ENCODE measurements at places on chromosomes 12 and 14.

GRCh38 chr12:79250960-79251755, 386.6 kb downstream of the SYT1 start:
- DNase-seq = no peak

DNA sequence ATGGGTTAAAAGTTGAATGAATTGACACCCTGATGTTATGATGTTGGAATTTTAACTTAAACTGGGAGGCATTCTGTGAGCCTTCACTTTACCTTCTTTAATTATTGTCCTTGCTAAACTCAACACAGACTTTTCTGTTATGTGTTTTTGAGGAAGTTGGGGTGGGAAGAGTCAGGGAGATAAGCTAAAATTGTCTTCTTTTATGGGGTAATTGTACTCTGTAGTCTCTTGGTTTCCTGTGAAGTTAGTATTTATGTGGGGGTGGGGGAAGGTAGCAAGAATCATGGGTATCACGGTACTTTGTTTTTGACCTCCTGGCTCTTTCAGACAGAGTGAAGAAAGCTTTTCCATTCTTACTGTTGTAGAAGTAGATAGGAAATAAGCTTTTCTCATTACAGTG, 32.9 kb downstream of the RAB21 start:
- DNase-seq = no peak

GRCh38 chr14:42671636-42672035, 1065.0 kb downstream of the LRFN5 start:
- DNase-seq = no peak

GRCh38 chr12:14965221-14965620, 3.8 kb upstream of the ARHGDIB start:
- DNase-seq = no peak

- DNase-seq = no peak
These were observed 22.7 kb downstream of the CLEC14A start for GRCh38 chr14:38233218-38233617.

DNA sequence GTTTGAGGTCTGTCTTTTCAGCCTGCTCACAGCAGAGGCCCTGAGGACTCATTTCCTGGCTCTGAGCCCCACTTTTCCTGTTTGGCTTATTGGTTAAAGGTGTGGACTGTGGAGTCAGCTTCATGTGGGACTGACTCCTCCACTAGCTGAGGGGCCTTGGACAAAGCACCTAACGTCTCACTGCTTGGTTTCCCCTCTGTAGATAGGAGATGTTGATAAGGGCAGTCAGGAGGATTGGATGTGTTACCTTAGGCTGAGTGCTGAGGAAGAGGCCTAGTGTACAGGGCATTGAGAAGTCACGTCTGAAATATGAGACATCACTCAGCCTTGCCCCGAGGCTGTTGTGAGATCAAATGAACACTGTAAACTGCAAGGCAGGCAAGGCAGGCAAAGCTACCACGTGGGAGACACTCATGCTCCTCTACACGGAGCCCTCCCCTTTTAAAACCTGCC, 27.1 kb upstream of the TCL1A start:
- no peak for DNase-seq

GRCh38 chr12:18457362-18457761, 196.0 kb downstream of the PIK3C2G start:
- DNase-seq = no peak

DNA sequence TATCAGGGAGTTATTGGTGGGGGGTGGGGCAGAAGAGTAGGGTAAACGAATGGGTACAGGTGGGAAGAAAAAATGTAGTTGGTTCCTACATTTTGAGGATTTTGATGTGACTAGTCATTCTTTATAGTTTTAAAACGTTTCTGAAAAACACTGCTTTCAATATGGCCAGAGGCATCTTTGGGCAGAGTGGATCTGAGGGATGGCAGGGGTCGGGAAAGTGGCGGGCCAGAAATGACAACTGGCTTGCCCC, 527 bp upstream of the ATP23 start:
- DNase-seq = no peak

- DNase-seq = no peak
These were observed 133.0 kb upstream of the FRMD6 start for GRCh38 chr14:51518711-51519110.

DNA sequence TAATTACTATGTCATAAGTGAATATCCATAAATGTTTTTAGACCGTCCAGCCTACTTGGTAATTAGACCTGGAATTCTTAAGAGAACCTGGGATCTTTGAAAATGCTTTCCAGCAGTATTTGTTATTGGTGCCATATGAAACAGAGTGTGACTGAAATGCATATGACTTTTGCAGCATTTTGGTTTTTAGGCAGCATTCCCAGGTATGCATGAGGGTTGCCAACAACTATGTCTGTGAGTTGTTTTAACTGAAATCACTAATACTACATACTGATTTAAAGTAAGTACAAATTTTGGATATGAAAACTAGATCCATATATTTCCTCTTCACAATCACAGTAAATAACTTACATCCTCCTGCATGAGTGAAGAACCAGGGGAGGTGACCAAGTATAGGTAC, 437.7 kb upstream of the FAR2 start:
- no peak for DNase-seq

GRCh38 chr14:80213602-80214001, 2.3 kb upstream of the DIO2 start:
- no peak for DNase-seq

DNA sequence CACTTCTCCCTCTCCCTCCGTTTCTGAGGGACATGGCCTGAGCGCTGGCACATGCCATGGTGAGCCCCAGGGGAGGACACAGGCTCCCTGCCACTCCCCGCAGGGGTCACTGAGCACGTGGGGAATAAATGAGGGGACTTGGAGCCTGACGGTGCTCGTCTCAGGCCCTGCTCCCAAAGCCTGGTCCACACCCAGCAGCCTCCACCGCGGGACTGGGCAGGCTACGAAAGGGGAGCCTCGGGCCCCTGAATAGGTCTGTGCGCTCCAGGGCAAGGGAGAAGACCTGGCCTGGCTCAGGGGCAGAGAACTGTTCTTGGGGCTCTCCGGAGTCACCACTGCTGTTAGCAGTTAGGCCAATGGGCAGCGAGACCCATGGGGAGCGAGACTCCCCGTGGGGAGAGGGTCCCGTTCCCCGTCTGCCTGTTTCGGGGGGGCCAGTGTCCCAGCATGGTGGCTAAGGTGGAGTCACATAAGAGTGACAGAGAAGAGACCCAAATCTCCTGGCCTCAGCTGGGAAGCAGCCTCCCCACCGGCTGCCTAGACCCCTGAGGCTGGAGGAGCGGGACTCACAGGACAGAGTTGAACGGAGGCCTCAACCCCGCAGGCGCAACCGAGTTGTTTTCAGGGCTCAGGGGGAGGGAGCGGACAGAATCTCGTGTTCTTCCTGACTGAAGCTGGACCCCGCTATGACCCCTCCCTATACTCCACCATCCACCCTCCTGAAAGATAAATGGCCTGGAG, 329.8 kb upstream of the SFSWAP start:
- DNase-seq = no peak

DNA sequence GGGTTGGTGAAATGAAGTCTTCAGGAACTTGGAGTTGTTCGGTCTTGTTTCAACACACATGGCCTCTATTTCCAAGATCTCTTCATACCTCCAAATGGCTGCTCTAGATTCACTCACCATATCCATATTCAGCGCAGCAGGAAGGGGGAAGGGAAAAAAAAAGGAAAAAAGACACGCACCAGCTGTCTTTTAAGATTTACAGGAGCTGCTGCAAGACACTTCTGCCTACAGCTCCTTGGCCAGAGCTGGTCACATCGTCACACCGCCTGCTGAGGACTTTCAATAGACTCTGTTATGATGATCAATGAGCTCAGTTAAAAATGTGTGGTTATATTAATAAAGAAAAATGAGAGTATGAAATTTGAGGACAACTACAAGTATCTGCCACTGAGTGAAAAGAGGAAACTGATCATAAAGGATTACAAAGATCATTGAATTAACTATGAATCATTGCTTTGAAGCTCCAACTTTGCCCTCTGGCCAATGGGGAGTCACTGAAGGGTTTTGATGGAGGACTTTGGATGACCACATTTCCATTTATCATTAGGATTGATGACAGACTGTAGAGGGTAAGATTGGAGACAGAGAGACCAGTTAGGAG, 182.1 kb upstream of the HMGA2 start:
- DNase-seq = no peak

DNA sequence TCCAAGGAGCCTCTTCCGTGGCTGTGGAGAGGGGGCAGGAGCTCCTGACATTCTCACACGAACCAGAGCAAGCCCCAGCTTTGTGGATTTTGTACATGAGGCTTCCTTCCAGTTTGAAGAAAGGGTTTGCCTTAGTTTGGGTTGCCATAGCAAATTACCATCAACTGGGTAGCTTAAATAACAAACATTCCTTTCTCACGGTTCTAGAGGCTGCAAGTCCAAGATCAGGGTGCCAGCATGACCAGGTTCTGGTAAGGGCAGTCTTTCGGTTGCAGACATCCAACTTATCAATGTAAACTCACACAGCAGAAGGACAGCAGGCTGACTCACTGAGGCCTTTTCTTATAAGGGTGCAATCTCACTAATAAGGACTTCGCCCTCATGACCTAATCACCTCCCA, 25.9 kb upstream of the STAB2 start:
- DNase-seq = no peak

DNA sequence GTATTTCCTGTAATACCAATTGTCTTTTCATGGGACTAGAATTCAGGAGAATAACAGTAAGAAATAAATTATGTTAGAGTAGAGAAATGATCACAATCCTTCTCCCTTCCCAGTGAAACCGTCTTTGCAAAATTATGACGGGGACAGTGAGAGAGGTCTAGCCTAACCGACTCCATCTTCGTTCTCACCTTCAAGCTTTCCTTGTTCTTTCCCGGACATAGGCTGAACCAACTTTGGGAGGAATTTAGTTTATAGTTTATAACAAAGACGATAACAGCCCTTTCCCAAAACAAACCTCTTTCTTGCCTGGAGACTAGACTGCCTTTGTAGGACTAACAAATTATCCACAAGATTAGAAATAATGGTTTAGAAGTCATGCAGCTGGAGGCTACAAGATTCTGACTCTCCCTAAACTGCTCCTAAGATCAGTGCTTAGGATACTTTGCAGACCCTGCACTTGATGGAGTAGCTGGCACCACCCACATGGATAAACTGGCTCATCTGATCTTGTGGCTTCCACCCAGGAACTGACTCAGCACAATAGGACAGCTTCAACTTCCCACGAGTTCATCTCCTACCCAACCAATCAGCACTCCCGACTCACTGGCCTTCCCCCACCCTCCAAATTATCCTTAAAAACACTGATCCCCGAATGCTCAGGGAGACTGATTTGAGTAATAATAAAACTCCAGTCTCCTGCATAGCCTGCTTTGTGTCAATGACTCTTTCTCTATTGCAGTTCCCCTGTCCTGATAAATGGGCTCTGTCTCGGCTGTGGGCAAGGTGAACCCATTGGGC, 521.2 kb upstream of the TBX3 start:
- no peak for DNase-seq
